ENCODE measurements at places on chromosomes 11 and 22. TPM values are rescaled to one million over a fixed set of nuclear protein-coding genes. Genes with fewer than 3 reads are reported as not detected.
A peak's percentile ranks its signal among the peaks of the same experiment; 100 is the strongest.

Gene KLHL35
- not detected for total RNA-seq

Gene SEPTIN3
- 0.05 TPM for total RNA-seq

DNA sequence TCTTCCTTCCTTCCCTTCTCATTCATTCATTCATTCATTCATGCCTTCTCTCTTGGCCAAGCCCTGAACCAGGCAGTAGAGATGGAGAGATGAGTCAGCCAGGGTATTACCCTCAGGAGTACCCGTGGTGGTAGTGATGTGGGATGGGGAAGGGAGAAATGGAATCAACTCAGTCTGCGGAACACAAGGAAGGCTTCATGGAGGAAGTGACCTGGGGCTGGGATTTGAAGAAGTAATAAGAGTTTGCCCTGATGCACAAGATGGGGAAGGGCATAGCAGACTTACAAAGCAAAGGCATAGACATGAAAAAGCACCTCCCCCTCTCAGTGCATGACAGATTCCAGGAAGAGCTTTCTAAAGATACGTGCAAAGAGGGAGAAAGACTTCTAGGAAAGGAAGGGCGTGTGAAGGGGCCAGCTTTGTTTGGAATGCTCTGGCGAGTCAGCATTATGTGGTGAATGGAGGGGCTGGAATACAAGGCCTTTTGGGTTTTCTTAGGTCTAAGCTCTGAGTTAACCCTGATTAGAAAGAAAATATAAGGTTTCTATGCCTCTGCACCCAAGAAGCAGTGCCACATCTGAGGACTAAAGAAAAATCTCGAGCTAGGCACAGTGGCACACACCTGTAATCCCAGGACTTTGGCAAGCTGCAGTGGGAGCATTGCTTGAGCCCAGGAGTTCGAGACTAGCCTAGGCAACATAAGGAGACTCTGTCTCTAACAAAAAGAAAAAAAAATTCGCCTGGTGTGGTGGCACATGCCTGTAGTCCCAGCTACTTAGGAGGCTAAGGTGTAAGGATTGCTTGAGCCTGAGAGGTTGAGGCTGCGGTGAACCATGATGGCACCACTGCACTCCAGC lies 36.4 kb upstream of the ACER3 start:
- no peak for DNase-seq

DNA sequence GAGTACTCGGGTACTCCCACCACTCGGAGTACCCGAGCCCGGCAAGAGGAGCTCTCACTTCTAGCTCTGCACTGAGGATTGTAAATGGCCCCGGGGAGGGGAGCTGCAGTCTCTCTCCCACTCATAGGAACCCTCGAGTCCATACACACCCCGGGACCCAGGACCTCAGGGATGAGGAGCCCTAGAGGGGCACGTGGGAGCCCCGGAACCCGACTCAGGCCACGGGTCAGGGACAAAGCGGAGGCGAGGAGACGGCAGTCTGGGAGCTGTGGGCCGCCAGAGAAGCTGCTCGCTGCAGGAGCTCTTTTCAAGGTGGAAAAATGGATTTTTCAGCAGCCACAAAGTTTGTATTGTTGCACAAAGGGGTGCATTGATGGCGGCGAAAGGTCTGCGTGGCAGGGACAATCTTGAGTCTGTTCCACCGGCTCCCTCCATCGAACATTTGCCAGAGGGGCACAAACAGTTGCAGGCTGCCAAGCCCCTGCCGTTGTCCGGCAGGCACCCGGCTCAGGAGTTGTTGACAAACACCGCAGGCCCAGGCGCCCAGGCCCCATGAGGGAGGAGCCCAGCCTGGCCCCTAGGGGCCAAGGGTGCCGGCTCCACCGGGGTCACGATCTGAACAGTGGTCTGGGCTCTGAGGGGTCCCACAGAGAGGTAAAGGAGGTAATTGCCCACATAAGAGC lies 5.7 kb upstream of the FLI1 start:
- DNase-seq = no peak

DNA sequence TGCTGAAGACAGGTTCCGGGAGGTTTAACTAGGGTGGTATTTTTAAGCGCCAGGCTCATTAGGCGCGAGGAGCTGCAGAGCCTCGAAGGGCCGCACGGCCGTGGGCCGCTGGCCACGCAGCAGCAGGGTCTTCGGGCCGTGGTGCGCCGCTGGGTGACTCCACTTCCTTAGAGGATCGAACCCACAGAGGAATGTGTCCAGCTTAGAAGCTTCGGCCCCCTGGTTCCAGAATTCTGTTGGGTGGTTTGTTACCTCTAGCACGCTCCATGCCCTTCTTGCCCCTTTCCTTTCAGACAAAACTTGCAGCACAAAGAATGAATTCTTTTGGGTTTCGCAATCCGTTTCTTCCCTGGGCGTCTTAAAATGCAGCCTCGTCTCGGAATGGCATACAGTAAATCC lies 773 bp upstream of the PATL1 start:
- peak; percentile 44 for DNase-seq

GRCh38 chr22:44085743-44086270 lies 61.7 kb downstream of the PARVB start:
- DNase-seq = peak; percentile 50

- no peak for DNase-seq
Observed at GRCh38 chr11:1078191-1078601, 3.5 kb downstream of the MUC2 start.

DNA sequence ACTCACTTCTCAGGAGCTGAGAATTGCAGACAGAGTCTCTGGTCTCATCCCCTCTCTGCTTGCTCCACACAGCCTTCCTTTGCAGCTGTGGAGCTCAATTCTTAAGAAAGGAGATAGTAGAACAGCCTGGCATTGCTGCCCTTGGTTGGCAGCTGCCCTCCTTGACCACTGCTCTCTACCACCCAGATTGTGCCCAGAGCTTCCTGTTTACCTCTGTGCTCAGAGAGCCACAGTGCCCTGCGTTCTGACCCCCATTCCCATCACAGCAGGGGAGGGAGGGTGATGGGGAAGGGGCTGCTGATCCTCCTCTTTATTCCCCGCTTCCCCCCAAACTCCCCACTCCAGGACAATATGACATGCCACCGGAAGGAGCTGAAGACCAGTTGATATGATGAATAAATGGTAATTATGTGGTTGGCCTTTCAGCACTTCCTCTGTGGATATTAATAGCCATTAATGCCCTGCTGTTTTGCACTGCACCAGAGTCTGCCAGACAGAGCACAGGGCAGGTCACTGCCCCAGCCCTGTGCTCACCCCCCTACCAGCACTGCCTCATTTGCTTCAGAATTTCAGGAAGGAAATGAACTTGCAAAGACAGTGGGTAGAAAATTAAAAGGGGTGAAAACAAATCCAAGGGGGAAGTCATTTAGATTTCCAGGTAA lies 426.8 kb upstream of the CADM1 start:
- DNase-seq = no peak

DNA sequence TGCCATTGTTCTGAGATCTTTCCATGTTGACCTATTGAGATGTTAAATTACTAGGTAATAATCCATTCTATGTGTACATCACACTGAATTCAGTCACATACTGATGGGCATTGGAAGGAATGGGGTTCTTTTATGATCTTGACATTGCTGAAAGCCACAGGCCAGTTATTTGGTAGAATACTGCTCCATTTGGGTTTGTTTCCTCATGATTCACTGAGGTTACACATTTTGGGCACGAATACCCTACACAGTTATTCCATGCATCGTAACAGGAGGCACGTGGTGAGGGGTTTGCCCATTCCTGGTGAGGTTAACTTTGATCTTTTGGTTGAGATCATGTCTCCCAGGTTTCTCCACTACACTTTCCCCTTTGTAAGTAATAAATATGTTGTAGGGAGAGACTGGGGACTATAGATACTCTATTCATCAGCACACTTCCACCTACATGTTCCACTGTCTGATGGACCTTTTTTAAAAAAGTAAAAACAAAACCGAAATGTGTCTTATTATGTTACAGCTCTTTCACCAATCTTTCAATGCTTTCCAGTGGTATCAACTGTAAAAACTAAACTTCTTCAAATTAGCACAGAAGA lies 12.0 kb upstream of the FOLR1 start:
- DNase-seq = no peak

DNA sequence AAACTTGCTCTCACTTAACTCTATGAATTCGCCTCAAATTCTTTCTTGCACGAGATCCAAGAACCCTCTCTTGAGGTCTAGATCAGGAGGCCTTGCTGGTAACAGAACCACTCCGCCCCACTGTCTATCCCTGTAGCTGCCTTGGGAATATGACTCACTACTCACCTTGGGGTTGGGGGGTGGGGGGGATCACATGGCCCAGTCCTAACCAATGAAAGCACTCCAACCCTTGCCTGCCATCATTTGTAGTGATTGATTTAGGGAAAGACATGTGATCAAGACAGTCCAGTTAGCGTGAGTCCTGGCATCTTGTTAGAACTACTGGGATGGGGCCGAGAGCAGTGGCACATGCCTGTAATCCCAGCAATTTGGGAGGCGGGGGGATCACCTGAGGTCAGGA lies 4.8 kb upstream of the MRTFA start:
- no peak for DNase-seq

- DNase-seq = no peak
Observed at GRCh38 chr11:93319224-93319839, 11.2 kb upstream of the DEUP1 start.

GRCh38 chr11:12224537-12224893 lies 114.1 kb downstream of the MICAL2 start:
- no peak for DNase-seq

DNA sequence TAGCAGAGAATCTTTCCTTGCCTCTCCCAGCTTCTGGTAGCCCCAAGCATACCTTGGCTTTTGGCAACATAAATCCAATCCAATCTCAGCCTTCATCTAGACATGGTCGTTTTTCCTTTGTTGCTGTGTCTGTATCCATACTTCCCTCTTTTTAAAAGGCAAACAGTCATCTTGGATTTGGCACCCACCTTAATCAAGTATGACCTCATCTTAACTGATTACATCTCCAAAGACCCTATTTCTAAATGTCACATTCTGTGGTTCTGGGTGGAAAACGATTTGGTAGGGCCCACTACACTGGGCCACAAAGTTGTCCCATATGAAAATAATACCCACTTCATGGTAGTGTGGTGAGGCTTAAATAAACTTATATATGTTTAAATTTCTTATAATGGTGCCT lies 852 bp downstream of the BUD13 start:
- no peak for DNase-seq

GRCh38 chr11:100769165-100769564 lies 82.1 kb downstream of the ARHGAP42 start:
- DNase-seq = no peak

DNA sequence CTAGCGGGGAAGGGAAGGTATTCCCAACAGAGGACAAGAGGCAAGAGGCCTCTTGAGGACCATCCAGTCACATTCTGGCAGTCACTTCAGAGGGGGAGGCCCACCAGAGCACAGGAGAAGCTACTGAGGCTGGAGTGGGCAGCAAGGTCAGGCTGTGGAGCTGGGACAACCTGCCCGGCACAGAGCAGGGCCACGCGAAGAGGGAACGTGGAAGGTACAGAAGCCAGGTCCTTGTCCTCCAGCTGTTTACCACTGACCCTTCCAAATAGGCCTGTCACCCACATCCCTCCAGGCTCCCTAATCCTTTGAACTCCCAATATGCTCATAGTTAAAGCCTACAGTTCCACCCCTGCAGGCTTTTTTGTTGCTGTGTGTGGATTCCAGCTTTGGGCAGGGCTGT lies 76.9 kb downstream of the IGLL1 start:
- DNase-seq = no peak

GRCh38 chr11:128970598-128971190 lies 28.0 kb upstream of the TP53AIP1 start:
- DNase-seq = no peak

All from HFFc6 (cell line).